ENCODE measurements at places on chromosomes 6 and 20.

- DNase-seq = no peak
These were observed 123.4 kb downstream of the PKHD1 start for GRCh38 chr6:51963980-51964379.

DNA sequence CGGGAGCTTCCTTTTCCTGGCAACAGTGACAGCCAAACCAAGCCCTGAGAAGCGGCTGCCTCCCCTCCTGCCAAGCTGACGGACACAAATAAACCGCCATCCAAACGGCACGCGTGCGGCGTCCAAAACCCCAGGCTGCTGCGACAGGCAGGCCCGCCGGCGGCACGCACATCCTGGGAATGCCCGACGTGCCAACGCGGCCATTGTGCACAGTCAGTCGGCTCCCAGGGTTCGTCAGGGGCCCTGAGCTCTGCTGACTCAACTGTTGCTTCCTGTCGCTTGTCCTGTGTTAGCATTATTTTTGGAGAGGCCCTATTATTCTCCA is 6.8 kb downstream of the JAG1 start:
- DNase-seq = peak; percentile 27

- DNase-seq = no peak
These were observed 39.0 kb upstream of the NEDD9 start for GRCh38 chr6:11271228-11272020.

- DNase-seq = no peak
These were observed 2.6 kb downstream of the ZNFX1 start for GRCh38 chr20:49275216-49275615.

DNA sequence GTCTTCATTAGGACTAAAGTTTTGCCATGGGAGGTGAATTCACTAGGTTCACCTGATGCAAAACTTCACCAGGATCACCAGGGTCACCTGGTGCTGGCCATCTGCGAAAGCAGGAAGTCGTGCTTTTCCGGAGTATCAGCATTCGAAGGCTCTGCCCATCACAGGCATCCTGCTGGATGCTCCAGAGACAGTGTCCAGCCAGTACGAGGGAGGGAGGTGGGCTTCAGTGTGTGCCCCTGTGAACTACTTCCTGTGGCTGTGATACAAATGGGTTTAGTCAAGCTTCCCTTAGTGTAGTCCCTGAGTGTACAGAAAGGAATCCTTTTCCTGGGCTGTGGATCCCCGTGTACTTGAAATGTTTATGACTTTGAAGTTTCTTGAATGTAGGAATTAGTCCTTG is 3.4 kb upstream of the RPS6KA2 start:
- DNase-seq = no peak

- no peak for DNase-seq
These were observed 269.3 kb downstream of the ARHGAP18 start for GRCh38 chr6:129440691-129441090.

GRCh38 chr6:131968656-131969055 is 17.5 kb upstream of the CCN2 start:
- no peak for DNase-seq

DNA sequence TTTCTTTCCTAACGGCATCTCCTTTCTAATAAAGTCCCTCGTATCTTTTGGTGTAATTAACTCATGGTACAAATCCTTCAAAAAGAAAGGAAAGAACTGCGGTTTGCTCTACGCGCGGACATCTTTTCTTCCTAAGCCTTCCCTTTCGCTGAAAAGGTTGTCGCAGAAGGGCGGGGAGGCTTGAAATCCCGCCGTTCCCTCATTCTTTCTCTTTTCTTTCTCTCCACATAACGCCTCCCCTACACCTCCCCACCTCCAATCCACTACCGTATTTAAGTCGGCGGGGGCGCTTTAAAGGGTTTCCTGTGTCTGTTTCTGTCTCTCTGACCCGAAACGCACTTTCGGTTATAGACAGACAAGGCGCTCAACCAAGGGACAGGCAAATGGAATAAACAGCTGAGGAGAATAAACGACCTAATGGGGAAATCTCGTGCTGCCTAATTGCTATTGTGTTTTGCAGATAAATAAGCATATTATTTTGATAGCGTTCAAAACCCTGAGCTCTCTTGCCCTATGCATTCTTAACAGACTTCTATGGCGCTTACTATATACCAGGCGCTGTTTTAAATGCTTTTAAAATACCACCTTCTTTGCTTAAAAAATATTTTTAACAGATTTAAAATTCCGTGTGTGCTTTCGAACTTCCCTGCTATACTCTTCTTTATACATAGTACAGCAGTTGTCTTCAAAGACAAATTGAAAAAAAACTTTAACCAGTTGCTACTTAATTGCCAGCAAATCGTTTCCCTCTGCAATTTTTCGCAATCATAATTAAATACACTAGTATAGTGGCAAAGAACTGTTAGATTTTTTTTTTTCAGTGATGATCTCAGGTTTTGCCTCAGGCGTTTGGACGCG is 2.5 kb upstream of the HEY2 start:
- peak; percentile 67 for DNase-seq

GRCh38 chr6:409370-409972 is 17.9 kb downstream of the IRF4 start:
- no peak for DNase-seq

- DNase-seq = no peak
These were observed 355.4 kb downstream of the CDC5L start for GRCh38 chr6:44742828-44743372.

DNA sequence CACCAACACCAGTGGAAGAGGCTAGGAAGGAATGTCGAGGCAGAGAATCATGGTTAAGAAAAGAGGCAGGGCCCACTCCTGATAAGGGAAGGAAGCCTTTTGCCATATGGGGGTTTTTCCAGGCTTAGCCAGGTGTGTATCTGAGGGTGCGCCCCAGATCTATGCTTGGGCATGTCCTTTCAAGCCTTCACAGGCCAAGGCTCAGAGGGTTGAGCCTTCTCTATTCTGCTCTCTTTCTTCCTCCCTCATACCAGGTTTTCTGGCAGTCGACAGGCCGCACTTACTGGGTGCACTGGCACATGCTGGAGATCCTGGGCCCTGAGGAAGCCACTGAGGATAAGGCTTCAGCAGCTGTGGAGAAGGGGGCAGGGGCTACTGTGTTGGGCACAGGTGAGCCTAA is 4.7 kb downstream of the CUL9 start:
- no peak for DNase-seq

DNA sequence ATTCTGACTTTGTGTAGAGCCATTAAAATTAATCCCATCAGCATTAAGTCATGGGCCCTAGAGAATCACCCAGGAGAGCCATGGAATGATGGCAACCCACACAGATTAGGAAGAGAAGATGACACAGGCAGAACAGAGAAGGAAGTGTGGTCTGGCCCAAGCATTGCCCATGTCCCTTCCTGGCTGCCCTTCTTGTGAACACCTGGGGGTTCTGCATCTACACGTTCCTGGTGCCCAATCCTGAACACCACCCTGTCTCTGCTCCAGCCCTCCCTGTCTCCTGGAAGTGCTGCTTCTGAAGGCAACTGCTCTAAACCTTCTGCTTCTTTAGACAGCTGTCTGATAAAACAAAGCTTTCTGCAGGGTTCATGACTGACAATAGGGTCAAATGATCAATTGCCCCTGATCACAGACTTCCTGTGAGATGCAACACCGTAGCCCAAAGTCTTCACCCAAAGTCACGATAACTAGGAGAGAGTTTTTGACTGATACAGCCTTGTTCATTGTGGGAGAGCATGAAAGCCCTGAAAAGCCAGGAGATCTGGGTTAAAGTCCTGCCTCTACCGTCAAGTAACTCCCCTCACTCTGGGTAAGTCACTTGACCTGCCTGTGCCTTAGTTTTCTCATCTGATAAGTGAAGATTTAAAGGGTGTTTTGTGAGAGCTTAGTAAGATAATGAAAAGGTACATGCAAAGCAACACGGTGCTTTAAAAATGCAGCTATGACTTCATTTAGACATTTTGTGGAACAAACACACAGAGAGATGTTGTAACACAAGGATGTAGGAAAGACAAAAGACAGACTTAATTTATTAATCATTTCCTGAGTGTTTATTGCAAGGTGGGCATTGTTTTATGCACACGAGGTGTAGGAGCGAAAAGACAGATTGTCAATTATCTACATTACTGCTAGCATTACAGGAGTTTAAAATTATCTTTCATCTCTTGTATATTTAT is 291.2 kb upstream of the STXBP5 start:
- no peak for DNase-seq

GRCh38 chr6:132661906-132662305 is 2.9 kb upstream of the TAAR1 start:
- DNase-seq = no peak

- DNase-seq = no peak
These were observed 455.3 kb downstream of the HACE1 start for GRCh38 chr6:104404377-104404776.

GRCh38 chr20:31711179-31712111 is 11.2 kb downstream of the BCL2L1 start:
- no peak for DNase-seq

- no peak for DNase-seq
These were observed 119.7 kb downstream of the FYN start for GRCh38 chr6:111753573-111753972.

DNA sequence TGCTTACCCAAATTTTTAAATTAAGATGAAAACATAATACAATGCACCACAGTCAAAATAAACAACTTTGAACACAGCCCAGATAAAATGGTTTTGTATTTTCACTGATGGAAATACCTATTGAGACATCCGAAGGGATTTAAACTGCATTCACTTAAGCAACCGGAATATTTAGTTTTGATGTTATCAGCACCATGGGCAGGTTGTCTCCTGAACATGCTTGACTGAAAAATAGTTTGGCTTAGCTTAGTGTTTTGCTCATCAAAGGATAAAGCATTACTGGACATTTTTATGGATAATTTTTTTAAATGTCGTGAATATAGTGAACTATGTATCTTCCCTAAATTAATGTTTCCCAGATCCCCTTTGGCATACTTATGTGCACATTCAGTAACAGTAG is 177.5 kb downstream of the GJA1 start:
- no peak for DNase-seq

DNA sequence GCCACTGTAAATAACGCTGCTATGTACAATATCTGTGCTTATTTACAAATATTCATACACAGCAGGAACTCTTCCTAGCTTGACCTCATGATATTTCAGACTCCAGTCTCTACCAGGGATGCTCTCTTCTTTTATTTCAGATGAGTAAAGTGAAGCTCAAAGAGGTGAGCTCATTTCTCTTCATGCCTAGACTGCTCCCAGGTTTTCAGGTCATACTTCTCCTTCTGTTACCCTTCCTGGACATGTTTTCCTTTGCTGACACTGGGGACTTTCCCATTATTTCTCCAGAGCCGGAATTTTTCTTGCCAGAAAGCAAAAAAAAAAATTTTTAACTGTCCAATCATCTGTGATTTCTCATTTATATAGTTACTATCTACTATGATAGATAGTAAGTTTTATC is 147.2 kb upstream of the DST start:
- no peak for DNase-seq

DNA sequence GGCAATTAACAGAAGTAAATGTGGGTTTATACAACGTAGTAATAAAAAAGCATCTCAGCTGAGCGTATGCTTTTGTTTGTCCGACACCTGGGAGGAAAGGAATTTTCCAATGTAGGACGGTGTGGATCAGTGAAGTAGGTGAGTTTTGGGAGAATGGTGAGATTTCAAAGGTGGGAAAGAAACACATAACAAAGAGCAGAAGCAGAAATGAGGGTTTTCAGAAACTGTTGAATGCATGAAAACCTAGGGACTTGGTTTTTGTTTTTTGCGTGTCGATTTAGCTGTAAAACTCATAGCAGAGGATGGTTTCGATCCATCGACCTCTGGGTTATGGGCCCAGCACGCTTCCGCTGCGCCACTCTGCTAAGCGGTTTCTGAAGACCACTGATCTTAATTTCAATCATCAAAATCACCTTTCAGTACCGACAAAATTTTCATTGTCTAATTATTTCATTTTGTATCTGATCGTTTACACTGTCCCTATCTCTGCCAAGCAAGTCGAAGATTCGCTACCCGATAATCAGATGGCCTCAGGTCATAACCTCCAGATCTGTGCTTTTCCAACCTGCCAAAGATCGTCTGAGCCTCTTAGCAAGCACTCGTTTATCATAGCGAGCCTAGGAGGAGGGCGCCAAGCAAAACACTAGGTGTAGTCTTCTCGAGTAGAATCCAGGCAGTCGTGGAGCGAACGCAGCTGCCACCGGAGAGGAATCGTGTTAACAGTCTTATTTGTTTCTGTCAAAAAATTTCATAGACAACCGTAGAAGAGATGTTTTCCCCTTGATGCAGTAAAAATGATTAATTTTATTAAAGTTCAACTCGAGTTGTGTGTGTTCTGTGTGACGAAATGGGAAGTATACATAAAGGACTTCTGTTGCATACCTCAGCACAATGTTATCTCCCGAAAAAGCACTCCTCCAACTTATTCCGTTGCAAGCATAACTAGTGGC is 20.9 kb upstream of the POM121L2 start:
- peak; percentile 26 for DNase-seq

Data from femur (tissue), 1 donor.